ENCODE measurements at places on chromosomes 1 and 21.

DNA sequence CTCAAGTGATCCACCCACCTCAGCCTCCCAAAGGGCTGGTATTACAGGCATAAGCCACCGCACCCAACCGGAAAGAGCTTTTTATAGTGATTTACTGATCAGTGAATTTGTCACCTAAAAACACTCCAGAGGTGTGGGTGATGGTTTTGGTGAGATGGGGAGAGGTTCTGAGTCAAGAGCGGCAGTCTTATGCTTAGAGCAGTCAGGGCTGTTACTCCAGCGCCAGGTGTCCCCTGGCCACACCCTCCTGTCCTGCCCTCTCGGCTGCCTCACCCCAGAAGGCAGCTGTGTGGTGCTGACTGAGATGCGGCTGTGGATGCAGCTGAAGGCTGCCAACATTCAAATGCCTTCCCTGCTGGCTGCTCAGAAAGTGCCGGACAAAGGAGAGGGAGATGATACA, 94.5 kb upstream of the LPGAT1 start:
- no peak for DNase-seq

GRCh38 chr1:2865571-2866421, 64.3 kb upstream of the TTC34 start:
- no peak for DNase-seq

- DNase-seq, result no peak
Measured at GRCh38 chr1:212190169-212190568, 95.0 kb upstream of the PPP2R5A start.

- DNase-seq, result no peak
Measured at GRCh38 chr1:26949926-26950319, 10.3 kb downstream of the KDF1 start.

DNA sequence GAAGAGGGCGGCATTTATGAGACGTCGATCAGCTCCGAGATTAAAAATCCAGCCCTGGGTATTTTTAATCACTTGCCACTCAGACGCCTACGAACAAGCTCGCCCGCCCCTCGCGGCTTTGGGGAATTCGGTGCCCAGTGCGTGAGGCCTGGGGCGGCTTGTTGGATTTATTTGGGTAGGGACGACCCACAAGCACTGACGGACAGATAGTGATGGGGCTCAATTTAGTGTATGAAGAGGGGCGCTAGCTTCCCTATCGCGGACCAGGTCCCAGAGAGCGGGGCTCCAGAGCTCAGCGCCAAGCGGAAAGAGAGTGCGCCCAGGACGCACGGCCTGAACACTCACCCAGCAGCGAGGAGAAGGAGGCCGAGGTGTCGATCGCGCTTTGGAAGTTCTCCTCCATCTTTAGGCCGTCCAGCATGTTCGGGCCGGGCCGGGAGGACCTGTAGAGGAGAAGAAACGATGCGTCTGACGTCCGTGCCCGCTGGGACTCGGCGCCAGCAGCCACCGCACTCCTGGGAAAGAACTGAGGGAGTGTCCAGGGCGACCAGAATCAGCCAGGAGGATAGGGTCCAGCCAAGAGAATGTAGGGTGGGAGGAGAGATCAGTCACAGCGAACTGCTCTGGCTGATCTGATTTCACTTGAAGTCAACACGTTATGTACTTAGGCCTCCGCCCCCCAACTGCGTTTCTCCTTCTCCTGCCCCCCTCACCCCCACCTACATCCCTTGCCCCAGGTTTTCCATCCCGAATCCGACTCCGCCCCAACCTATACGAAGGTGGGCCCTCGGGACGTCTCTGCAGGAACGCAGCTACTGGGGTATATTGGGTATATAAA, 1.2 kb downstream of the LMX1A start:
- DNase-seq, result no peak

DNA sequence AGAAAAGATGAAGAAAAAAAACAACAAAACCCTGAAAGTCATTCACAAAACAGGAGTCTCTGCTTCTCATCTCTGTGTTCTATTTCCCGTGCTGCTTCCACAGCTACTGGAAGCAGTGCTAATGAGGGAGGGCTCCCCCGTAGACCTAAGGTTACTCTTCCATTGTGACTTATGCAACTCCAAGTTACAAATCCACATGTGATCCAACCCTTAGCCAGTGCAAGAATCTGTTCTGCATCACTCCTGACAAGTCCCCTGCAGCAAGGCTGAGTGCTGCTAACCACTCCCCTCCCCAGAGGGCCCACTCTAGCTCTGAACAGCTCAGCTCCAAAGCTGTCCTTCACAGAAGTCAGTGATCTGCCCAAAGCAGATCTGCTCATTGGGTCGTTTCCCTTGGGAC, 10.3 kb downstream of the DNALI1 start:
- DNase-seq, result no peak

GRCh38 chr1:107523061-107523460, 382.2 kb downstream of the NTNG1 start:
- no peak for DNase-seq

DNA sequence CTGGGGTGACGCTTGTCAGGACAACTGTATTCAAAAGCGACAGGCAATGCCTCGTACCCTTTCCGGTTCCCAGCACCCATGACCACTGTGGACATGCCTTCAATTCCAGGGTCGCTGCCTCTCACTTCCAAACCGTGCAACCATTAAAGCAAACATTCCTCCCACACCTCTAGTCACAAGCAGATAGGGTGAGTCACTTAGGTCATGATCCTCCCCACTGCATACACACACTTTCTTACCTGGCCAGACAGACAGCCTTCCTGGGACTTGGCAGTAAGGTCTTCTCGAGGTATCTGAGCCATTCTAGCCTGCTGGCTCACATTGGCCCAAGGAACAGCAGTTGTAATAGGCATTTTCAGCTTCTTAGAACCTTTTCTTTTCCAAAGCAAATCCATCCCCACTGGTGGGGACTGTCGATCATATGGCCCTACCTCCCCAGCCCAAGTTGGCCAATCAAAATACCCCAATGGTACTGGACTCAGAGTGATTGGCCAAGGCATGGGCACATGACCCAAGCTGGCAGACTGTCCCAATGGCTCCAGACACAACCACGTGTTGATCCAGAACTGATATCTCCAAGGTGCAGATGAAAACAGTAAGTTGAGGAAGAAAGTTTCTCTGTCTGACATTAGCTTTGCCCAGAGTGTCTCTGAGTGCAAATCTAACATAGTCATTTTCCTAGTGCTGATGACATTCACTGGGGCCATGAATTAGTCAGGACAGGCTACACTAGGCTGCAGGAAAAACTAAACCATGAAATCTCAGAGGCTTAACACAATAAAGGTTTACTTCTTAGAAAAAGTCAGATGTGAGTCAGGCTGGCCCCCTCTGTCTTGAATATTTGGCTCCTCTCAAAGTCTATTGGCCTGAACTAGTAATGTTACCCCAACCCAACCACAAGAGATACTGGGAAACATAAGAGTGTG, 113.8 kb downstream of the RRAGC start:
- no peak for DNase-seq

- no peak for DNase-seq
Measured at GRCh38 chr1:46587069-46587468, 17.0 kb downstream of the MKNK1 start.

DNA sequence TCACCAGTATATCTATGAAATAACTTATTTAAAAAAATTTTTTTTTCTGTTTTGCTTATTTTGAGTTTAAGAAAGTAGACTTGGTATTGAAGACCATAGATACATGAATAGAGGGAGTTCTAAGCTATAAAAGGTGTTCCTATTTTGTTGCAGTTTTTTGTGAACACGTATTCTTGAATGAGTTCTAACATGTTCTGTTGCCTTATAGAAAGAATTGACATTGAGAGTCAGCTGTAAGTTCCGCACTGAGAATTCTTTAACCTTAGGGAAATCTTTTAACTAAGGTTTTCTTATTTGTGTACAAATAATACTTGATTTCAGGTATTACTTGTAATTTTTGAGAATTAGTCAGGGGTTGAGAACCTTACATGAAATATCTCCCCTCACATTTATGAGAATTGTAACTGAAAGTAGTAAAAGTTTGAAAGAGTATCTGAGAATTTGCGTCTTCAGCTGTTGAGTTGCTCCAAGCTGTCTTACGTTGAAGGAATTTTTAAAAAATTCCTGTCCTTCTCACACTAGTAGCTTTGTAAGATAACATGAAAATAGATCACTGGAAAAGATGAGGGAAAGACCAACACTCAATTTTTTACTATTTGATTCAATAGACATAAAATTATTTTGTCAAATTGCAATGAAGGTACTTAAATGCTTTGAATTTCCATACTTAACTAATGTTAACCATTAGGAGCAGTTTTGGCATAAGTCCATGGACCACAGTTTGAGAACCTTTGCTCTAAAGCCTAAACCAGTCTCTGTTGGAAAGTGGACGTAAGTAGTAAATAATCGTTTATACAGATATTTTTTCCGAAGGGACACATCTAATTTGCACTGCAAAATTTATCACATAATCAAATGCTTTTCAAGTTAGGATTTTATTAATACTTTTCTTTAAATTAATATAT, 3.8 kb downstream of the DR1 start:
- DNase-seq, result no peak

DNA sequence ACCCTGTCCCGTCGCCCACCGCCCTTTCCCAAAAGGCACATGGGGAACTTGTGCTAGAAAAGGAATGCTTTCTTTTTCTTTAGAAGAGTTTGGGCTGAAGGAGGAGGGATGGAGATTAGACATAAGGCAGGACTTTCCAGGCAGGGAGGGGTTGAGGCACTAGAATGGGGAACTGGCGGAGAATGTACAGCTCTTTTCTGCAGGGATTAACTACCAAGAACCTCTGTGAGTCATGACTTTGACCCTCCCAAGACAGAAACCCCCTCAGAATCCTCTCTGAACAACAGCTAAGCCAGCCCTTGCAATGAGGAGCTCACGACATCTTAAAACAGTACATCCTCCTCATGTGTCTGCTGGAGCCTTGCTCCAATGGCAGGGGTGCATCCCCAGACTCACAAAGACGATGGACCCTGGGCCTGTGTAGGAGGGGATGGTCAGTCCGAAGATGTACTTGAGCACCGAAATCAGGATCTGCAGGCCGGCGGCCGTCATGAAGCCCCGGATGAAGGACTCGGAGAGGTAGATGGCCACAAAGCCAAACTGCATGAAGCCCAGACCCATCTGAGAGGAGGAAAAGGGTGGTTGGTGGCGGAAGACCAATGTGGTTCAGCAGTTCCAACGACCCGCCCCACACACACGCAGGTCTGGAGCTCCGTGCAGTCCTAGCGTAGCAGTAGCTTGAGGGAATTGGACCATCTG, 13.6 kb downstream of the SLC26A9 start:
- no peak for DNase-seq

DNA sequence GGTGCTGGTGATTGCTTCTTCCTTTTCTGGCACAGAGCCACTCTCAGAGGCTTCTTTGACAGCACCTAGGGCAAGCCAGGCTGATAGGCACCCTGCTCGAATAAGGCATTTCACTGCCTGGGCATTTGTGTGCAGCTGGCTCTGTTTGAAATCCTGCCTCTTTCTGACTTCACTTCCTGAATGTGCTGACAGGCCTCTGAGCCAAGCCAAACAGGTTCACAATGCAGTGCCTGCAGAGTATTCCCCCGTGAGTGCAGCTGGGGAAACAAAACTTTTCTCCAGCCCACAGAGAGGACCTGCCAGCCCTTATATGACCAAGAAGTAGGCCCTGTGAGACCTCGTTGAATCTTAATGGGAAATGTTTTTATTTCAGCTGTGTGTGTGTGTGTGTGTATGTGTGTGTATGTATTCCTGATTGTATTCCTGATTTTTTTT, 10.4 kb downstream of the JUN start:
- no peak for DNase-seq

GRCh38 chr1:60394436-60394835, 320.9 kb upstream of the C1orf87 start:
- no peak for DNase-seq

- no peak for DNase-seq
Measured at GRCh38 chr1:190747704-190748103, 270.0 kb upstream of the BRINP3 start.

- no peak for DNase-seq
Measured at GRCh38 chr1:218624052-218624451, 278.9 kb downstream of the TGFB2 start.

GRCh38 chr1:89804642-89805237, 16.1 kb upstream of the LRRC8D start:
- peak; percentile 74 for DNase-seq

- DNase-seq, result no peak
Measured at GRCh38 chr1:103273106-103273505, 164.8 kb upstream of the COL11A1 start.

DNA sequence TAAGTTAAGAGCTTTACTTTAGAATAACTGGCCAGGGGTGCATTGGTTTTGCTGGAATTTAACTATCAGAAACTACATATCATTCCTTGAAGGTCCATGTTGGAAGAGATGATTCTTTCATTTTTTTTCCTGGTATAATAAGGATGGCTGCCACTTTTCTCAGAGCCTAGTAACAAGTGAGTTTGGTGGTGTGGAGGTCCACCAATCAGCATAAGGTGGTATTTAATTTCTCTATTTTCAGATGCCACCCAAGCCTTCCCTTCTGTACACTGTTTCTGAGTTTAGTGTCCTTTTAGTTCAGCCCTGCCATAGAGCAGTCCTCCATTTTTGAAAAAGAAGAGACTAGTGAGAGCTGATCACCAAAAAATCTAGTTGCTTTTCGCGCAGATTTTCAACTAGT, 386.3 kb downstream of the USP25 start:
- DNase-seq, result no peak

- DNase-seq, result no peak
Measured at GRCh38 chr1:64514197-64514765, 44.4 kb downstream of the CACHD1 start.

DNA sequence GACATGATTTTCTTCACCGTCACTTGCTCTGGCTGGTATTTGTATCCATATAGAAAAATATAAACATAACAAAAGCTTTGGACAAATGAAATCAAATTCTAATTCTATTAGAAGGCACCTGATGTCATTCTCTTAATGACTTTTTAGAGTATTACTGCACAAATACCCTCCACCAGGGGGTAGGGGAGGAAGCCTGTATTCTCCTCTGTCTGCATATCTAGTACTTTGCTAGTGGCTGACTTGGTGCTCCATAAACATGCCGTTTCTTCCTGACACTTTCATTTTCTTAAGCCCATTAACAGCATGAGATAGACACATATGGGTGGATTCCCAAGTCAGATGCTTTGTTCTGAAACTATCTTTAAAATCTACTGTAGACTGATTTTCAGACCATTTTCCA, 20.6 kb upstream of the KCNJ15 start:
- no peak for DNase-seq

GRCh38 chr1:26177182-26177684, at the start of gene CNKSR1:
CNKSR1 (plus strand) TSS chr1:26177491; CDS start chr1:26177548, 57 bp downstream.
- DNase-seq, result no peak

- DNase-seq, result no peak
Measured at GRCh38 chr1:119410961-119411360, 4.0 kb upstream of the HSD3B2 start.
